Ascending aorta (tissue), 2 donors: ENCODE measurements at places on chromosomes 2 and 18.

- DNase-seq: no peak
Observed at GRCh38 chr2:233817361-233817911, 36.9 kb downstream of the HJURP start.

DNA sequence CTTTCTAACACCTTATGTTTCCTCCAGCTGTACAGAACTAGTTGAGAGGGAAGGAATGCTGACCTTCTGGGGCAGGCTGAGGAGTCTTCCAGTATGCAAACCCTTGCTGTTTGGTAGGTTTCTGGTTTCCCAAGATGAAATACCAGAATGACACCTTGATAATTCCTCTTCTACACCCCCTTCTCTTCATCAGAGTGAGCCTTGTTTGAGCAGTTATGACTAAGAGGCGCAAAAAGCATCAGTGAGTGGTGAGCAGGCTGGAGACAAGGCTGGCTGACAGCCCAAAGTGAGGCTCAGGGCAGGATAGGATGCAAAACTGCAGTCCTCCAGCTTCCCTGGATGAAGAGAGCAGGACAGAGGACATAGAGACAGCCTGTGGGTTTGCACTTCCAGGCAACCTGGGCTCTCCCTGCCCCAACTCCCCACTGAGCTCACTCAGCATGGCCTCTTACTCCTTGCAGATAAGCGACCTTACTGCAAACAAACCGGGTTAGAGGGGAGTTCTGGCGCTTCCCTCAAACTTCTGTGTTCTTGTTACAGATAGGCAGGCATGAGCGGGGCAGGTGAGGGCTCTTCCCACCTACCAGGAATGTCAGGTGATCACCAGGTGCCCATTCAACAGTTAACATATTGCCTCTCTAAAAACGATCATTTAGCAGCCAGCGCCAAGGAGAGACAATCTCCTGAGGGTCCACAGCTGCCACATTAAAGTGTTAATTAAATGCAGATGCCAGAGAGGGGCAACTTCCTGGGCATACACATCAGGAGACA, 5.4 kb downstream of the MPPE1 start:
- no peak for DNase-seq

DNA sequence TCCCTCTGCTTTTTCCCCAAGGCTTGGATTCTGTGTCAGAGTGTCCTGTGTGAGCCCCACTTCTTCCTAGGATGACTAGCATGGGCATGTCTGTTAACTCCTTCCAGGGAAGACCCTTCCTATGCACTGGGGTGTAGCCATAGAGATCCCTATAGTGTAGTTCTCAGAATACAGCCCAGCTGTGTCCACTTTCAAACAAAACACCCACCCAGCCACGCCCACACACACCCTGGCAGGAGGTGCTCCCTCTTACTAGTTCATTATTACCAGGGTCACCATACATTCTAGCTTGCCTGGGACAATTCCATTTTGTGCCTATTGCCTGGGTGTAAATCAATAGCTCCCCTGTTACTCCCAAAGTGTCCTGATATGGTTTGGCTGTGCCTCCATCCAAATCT, 195.6 kb downstream of the MYCN start:
- no peak for DNase-seq

DNA sequence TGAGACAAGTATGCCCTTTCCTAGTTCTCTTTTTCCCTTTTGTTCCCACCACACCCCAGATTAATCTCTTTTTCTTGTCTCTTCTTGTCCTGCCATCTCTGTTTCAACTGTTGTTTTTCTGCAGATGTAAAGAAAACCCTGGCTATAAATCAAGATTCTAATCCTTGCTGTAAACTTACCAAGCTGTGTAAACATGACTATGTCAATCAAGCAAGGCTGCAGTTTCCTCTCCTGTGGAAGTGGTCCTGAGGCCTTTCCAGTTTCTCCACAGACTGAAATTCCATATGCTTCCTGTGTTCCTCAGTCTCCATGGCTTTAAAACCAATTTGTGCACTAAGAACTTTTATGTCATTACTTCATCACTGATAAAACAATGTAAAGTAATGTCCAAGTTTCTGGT, 288.8 kb upstream of the PIK3C3 start:
- DNase-seq: no peak

GRCh38 chr18:9191658-9192256, 55.2 kb downstream of the ANKRD12 start:
- DNase-seq: no peak

DNA sequence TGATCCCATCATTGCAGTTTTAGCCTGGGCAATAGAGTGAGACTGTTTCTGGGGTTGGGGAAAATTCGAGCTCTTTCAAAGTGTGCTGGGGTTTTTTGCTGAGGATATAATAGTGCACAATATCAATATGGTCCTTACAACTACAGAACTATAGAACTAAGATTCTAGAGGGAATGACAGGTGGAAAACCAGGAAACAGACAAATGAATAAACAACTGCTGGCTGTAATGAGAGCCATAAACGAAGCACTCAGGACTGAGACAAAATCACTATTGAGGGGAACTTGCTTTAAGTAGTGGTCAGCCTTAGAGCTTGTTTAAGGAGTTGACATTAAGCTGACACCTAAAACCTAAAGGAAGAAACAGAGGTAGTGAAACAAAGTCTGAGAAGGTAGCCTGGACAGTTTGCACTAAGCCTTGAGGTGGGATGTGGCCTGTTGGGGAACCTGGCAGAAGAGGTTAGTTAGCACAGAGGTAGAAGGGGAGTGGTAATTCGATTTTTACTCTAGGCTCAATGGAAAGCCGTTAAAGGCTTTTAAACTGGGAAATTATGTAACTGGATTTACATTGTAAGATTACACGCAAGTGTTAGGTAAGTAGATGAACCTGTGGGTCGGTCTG, 33.8 kb downstream of the LCLAT1 start:
- DNase-seq: no peak
